ENCODE measurements at places on chromosomes 13 and 19.

DNA sequence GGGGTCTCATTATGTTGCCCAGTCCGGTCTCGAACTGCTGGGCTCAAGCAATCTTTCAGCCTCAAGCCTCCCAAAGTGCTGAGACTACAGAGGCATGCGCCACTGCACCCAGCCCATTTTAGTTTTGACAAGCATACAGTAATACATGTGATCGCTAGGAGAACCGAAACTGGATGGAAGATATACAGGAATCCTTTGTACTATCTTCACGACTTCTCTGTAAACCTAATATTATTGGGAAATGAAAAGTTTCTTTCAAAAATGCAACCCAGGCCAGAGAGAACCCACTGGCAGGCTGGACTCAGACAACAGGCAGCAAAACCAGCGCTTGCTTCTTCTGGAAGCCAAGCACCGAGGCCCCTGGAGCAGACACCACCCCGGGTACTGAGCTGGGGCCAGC lies 9.4 kb downstream of the C19orf12 start:
- H3K4me3 ChIP-seq: no peak overlapping the region
- DNase-seq: peak; percentile 45
- no peak overlapping the region for H3K27ac ChIP-seq

DNA sequence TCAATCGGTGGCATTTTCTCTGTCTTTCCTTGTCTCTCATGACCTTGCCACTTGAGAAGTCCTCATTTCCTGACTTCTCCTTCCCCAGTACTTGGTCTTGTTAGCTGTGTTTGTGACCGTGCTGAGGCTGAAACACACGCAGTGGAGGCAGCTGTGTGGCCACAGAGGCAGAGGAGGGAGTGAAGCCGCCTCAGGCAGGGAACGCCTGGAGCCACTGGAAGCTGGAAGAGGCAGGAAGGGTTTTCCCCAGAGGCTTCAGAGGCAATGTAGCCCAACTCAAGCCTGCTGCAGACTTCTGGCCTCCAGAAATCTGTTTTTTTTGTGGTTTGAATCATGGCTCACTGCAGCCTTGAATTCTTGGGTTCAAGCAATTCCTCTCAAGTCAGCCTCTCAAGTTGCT lies 29.2 kb upstream of the ARGLU1 start:
- no peak for DNase-seq
- H3K4me3 ChIP-seq: no peak overlapping the region
- no peak overlapping the region for H3K27ac ChIP-seq
- H3K27me3 ChIP-seq: no peaks in the 10 kb centered on the region

- no peak overlapping the region for H3K27ac ChIP-seq
- no peaks in the 10 kb centered on the region for H3K27me3 ChIP-seq
- H3K4me1 ChIP-seq: peaks cover 23% of the 10 kb centered on the region
- no peaks in the 10 kb centered on the region for H3K36me3 ChIP-seq
- H3K4me3 ChIP-seq: no peak overlapping the region
Measured at GRCh38 chr13:21595546-21595822, 8.5 kb downstream of the MICU2 start.

- H3K4me1 ChIP-seq: peaks cover 10% of the 10 kb centered on the region
- no peak overlapping the region for H3K4me3 ChIP-seq
- peak overlapping the region; percentile 40 for H3K27ac ChIP-seq
- no peaks in the 10 kb centered on the region for H3K27me3 ChIP-seq
- DNase-seq: no peak
Measured at GRCh38 chr13:41639955-41640780, 182.8 kb downstream of the RGCC start.

- peaks cover 29% of the 10 kb centered on the region for H3K4me1 ChIP-seq
- DNase-seq: no peak
- no peaks in the 10 kb centered on the region for H3K27me3 ChIP-seq
- H3K27ac ChIP-seq: no peak overlapping the region
- H3K36me3 ChIP-seq: peaks cover 25% of the 10 kb centered on the region
Measured at GRCh38 chr19:49932041-49932451, 2.7 kb upstream of the NUP62 start.

DNA sequence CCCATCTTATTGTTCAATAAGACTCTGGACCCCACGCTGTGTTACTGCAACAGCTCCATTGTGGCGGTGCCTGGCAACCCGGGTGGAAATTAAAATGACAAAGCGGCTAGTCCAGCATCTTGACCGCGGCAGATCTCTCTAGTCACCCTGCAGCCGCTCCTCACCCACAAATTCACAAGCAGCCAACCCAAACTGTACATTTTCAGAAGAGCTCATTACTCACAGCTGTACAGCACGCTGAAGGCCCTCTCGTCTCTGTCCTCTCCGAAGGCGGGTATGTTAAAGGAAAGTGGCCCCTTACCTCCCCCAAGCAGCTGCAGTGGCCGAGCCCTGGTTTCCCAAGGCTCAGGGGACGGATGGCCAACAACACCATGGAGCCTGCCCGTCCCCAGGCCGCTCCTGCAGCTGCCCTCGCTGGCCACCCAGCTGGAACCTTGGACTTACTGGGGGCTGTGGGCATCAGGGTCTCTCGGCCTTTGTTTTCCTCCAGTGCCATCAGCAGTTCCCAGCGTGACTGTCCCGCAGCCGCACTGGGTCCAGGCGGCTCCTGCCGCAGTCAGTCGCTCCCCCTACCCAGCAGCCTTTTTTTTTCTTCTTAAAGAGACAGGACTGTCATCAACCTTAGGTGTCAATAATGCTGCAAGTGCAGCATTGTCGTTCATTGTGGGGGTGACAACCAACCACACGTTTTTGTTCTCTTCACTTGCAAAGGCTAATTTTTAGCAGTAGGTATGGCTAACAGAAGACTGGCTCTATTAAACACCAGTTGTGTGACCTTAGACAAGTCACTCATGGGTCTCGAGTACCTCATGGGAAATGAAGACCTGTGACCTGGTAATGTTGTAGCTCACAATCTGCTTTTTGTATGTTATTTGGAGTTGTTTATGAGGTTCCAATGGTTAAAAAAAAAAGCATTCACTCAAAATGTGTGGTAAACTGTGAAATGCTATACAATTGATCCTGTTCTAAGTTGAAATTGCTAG lies at the start of gene SACS:
TSS of gene SACS (minus strand) at position 532 of the 983 bp plus-strand sequence. CDS start 22,463 bp downstream, outside the sequence.
- no peaks in the 10 kb centered on the region for H3K4me1 ChIP-seq
- peak within 1 kb of the TSS; percentile 17 for H3K4me3 ChIP-seq
- DNase-seq: peak; percentile 58

DNA sequence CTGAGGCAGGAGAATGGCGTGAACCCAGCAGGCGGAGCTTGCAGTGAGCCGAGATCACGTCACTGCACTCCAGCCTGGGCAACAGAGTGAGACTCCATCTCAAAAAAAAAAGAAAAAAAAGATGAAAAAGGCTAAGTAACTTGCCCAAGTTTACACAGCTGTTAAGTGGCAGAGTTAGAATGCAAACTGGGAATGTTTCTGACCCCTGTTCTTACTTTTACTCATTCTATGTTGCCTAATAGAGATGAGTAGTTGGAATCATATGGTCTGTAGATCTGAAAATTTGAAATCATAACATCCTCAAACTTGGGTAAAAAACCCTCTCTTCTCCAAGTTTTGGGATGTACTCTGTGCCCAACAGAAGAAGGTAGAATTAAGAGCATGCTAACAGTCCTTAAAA lies 235.8 kb upstream of the RFC3 start:
- H3K36me3 ChIP-seq: no peaks in the 10 kb centered on the region
- no peaks in the 10 kb centered on the region for H3K4me1 ChIP-seq
- H3K27ac ChIP-seq: no peak overlapping the region

DNA sequence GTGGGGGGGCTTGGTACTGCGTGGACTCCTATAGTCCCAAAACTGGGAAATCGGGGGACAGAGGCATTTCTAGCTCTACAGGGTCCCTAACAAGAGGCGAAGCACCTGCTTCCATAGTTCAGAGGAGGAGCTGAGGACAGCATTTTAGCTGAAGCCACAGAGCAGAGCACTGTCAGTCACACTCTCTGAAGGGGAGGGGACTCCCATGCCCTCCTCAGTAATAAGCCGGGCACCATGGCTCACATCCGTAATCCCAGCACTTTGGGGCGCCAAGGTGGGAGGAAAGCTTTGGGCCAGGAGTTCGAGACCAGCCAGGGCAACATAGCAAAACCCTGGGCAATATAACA lies 3.8 kb downstream of the NPAS1 start:
- peaks cover 65% of the 10 kb centered on the region for H3K27me3 ChIP-seq
- no peaks in the 10 kb centered on the region for H3K36me3 ChIP-seq
- no peak overlapping the region for H3K4me3 ChIP-seq
- no peak for DNase-seq
- H3K27ac ChIP-seq: no peak overlapping the region
- H3K4me1 ChIP-seq: peaks cover 24% of the 10 kb centered on the region

GRCh38 chr19:8342316-8342683 lies 762 bp downstream of the KANK3 start:
- H3K27me3 ChIP-seq: peaks cover 67% of the 10 kb centered on the region
